ENCODE measurements at places on chromosomes 7 and 10. TPM values are rescaled to one million over a fixed set of nuclear protein-coding genes. Genes with fewer than 3 reads are reported as not detected.

Gene OR2A42
- total RNA-seq = not detected

Gene ATXN7L1
- total RNA-seq = 9.2 TPM

Gene LIPK
- total RNA-seq = 3.3 TPM

Gene MYL10
- total RNA-seq = not detected

Gene RAB18
- 99.5 TPM for total RNA-seq

Gene NEUROD6
- total RNA-seq = not detected

Gene HOXA3
- total RNA-seq = 5.4 TPM

Gene PRF1
- total RNA-seq = 0.28 TPM

Gene CFAP43
- not detected for total RNA-seq

Gene ZNF736
- total RNA-seq = 4.2 TPM

Gene ADIRF
- 46.1 TPM for total RNA-seq

Gene IDI2
- not detected for total RNA-seq

Gene VIPR2
- total RNA-seq = 0.04 TPM

Measured in esophagus mucosa (tissue), 1 donor.